ENCODE measurements at places on chromosomes 2 and 18.

DNA sequence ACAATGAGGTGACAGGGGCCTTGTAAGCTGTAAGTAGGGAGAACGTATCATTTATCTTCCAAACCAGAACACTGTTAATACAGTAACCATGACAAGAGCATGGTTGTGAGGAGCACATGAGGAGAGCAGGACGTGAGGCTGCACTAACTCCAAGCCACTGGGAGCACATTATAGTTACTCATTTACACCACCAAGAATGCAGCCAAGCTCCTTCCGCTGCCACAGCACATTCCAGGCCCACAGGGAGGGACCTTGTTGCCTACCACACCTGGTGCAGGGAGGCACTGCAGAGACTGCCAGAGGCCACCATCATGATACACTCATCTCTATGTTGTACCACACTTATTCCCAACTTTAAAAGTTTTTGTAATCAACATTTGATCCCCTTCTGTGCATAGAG lies 13.5 kb upstream of the SFXN5 start:
- no peak for DNase-seq

DNA sequence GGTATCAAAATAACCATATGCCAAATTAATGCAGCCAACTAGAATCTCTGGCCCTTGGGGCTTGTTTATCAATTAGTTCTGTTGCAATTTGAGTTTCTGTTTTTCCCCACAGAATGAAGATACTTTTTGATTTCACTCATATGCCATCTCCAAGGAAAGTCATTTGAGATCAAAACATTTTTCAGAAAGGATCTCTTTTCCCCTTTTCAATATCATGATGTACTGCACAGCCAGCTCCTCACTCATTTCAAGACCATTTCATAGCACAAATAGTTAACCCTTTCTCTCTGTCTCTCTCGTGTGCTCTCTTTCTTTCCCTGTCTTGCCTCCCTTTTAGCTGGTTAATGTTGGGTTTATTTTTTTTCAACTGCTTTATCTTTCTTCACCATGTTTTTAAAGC lies 387.3 kb downstream of the STK39 start:
- no peak for DNase-seq

DNA sequence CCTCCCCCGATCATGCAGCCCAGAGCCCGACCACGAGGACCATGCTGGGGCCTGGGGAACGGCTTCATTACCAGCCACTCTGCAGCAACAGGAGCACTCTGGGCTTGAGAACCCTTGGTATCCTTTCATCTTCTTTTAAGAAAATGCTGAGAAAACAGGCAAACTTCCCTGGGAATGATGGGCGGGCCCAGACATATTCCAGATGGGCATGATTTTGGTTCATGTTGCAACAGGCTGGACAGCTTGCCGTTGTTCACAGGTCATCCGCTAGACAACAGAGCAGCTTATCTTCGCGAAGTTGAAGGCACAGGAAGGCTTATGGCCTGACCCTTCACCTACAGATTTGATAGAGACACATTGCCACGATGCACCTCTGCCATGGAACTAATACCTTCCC lies 121.0 kb downstream of the KLHL29 start:
- no peak for DNase-seq

- DNase-seq = peak; percentile 37
These were observed 1.1 kb downstream of the NCKAP1 start for GRCh38 chr2:183037074-183037552.

GRCh38 chr2:237540823-237541222 lies 25.6 kb upstream of the PRLH start:
- peak; percentile 82 for DNase-seq

DNA sequence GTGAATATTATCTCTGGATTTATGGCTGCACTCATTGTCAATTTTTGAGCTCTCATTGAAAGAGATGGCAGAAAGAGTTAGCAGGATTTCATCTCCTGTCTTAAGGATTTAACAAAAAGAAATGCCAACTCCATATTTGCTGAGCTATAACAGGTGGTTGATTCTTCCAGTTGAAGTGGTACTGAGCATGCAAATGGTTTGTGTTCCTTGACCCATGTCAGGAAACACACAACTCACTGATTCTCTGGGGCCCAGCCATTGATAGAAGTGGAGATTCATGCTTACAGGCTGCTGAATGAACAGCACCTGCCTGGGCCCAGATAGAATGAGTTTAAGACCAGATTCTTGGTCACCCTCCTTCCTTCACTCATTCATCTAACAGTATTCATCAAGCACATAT lies 128.8 kb downstream of the CERS6 start:
- no peak for DNase-seq

DNA sequence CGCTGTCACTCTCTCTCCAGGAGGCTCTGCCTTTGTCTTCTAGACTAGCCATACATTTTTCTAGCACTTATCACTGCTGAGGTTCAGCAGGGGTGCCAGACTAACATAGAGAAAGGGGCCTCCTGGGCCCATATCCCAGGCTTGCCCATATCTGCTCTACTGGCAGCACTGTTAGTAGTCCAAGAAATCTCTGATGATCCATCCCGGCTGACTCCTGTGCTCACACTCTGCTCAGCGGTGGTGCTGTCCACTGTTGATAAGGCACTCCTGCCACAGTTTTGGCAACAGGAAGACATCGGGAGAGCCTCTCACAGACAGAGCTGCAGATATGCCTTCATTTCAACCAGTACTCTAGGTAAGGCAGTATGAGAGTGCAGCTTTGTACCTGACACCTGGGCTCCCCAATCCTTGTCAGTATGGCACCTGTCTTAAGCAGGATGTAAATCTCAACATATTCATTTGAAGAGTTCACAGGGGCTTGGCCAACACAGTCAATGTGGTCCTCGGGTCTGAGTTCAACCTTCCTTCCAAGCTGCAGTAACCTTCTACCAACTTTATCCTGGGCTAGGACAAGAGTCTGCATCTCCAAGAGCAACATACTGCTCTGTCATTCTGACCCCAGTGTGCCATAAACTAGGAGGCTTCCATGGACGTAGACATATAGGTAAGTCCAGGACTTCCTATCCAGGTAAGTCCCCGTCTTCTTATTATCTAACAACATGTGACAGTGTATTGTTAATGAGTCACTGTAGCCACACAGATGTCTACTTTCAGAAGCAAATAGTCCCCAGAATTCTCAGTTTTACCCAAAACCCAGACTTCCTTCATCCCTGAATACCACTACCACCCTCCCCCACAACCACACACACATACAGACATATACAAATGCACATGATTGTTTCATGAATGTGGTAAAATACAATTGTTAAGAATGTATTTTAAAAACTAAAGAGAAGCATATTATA lies 16.2 kb downstream of the KLF7 start:
- DNase-seq = no peak

DNA sequence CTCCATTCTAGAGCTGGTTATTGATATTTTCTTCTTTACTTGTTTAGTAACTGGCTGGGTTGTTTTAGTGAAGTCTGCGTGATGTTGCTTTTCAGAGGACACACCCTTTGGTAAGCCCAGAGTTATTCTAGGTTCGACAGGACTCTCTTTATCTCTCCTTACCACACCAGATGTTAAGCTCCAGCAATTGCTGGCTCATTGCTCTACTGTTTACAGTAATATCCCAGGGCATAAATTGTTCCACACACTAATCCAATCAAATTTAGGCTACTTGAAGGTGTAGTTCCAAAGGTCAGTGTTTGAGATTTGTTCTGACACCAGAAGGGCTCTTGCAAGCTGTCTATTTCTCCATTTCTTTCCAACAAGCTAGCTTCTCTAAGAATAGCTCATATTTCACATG lies 506.6 kb downstream of the NR4A2 start:
- no peak for DNase-seq

DNA sequence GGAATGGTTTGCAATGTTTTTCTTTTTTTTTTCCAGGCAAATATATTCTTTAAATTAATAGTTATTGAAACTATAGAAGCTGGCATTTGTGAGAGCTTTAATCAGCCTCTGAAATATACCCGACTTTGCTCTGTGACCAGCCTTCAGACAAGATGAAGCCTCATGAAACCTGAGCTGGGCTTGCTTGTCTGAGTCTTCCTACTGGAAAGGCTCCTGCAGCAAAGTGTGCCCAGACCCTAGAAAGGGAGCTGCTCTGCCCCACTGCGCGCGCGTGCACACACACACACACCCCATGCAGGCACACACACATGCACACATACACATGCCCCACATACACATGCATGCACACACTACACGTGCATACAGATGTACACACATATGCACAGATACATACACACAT lies 203.3 kb upstream of the NT5C1B start:
- no peak for DNase-seq

GRCh38 chr2:106961328-106961727 lies 75.4 kb upstream of the ST6GAL2 start:
- DNase-seq = no peak

GRCh38 chr18:28999726-29000125 lies 822.8 kb upstream of the CDH2 start:
- no peak for DNase-seq

- DNase-seq = peak; percentile 60
These were observed 118.8 kb downstream of the MGAT5 start for GRCh38 chr2:134372611-134373131.

GRCh38 chr2:226440127-226440918 lies 359.3 kb downstream of the IRS1 start:
- DNase-seq = peak; percentile 14

GRCh38 chr18:72360634-72361033 lies 183.5 kb downstream of the CBLN2 start:
- no peak for DNase-seq

- no peak for DNase-seq
These were observed 44.3 kb downstream of the IWS1 start for GRCh38 chr2:127482031-127482430.

DNA sequence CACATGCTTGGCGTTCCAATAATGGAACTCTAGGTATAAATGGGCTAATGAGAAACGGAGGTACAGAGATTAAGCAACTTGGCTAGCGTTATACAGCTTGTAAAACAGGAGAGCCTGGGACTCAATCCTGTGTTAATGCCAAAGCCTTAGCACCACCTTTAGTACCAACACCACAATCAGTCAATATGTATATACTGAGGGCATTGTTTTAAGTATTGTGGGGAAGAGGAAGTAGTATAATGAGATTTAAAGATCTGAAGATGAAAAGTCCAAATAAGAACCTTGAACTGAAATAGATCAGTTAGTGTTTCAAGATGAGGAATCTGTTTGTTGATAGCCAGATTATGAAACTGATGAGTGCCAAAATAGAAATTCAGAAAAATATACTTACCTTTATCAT lies 8.1 kb downstream of the MARS2 start:
- no peak for DNase-seq

GRCh38 chr18:35777039-35777438 lies 195.4 kb upstream of the RMP24 start:
- DNase-seq = no peak

- peak; percentile 90 for DNase-seq
These were observed 60.5 kb upstream of the POMC start for GRCh38 chr2:25228848-25229278.

GRCh38 chr2:100642425-100642824 lies 79.6 kb downstream of the PDCL3 start:
- DNase-seq = no peak

- DNase-seq = no peak
These were observed 468.7 kb upstream of the FANCL start for GRCh38 chr2:58709687-58710354.

- DNase-seq = peak; percentile 80
These were observed 163.9 kb downstream of the LDLRAD4 start for GRCh38 chr18:13382366-13382953.

DNA sequence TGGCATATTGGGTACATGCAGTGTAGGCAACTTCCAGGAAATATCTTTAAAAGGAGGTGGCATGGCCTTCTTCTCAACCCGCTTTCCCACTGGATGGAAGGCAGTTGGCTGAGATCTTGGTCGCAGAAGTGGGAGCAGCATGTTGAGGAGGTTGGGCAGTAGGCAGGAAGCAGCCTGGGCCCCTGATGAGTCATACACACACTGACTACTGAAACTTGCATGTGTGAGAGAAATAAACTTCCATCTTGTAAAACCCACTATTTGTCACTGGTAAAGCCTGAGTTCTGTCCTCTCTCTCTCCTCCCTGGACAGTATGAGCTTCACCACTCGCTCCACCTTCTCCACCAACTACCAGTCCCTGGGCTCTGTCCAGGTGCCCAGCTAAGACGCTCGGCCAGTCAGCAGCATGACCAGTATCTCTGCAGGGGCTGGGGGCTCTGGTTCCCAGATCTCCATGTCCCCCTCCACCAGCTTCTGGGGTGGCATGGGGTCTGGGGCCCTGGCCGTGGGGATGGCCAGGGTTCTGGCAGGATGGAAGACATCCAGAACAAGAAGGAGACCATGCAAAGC lies 233.8 kb upstream of the SPRED2 start:
- DNase-seq = peak; percentile 63

- DNase-seq = no peak
These were observed 108.7 kb downstream of the ZNF521 start for GRCh38 chr18:25243257-25243656.

- peak; percentile 81 for DNase-seq
These were observed 155.2 kb downstream of the SH3BP4 start for GRCh38 chr2:235106874-235107639.

DNA sequence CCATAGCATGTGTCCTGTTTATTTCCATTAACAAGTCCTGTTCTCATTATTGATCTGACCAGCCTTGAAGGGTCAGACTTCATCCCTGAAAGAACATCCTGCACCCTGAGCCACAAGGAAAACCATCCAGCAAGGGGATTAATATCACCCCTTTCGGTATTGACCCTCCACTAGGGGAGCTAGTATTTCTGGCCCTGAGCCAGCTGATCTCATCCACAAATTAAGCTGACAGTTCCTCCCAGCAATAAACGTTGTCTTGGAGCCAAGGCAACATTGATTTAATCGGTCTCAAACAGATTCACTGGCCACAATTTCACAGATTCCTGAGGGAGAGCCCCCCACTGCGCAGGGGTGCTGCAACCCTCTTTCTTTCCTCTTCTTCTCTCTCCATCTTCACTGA lies 353.1 kb upstream of the FANCL start:
- no peak for DNase-seq

- DNase-seq = no peak
These were observed 164.9 kb upstream of the ZFP36L2 start for GRCh38 chr2:43391201-43391877.

GRCh38 chr18:47254341-47254939 lies 3.0 kb upstream of the SKOR2 start:
- DNase-seq = peak; percentile 61

- no peak for DNase-seq
These were observed 295.2 kb downstream of the NBAS start for GRCh38 chr2:15265889-15266288.

DNA sequence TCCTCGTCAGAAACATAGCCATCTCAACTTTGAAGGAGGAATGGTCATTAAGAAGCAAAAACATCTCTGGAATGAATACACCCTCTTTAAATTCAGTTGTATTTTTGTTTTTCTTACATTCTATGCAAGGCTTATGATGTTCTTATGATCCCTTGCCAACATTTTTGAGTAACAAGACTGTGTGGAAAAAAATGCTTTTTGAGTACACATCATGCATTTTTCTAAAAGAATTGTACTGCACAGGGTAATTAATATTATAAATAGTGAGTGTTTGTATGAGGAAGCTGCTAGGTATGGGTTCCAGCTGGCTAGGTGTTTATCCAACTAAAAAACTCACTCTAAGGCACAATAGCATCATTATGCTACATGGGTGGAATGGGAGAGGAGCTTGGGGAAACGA lies 59.0 kb upstream of the SPATS2L start:
- peak; percentile 41 for DNase-seq

GRCh38 chr18:40751186-40751585 lies 1203.8 kb upstream of the PIK3C3 start:
- DNase-seq = no peak

Data from AG08396 (cell line).